Activated naive CD8-positive, alpha-beta T cell treated with anti-CD3 and anti-CD28 coated beads, Interleukin-2, amount 10 ng/mL, durations not matched to agents 7 days and 5 days (primary cell): ENCODE measurements at places on chromosomes 3 and 15. TPM values are rescaled to one million over a fixed set of nuclear protein-coding genes. Genes with fewer than 3 reads are reported as not detected.

Gene CYP19A1
- total RNA-seq: not detected

GRCh38 chr3:171862993-171863521 is 19.9 kb downstream of the TMEM212 start:
- no peaks in the 10 kb centered on the region for H3K4me1 ChIP-seq
- no peaks in the 10 kb centered on the region for H3K36me3 ChIP-seq
- peaks cover 4% of the 10 kb centered on the region for H3K27me3 ChIP-seq
- no peak overlapping the region for H3K4me3 ChIP-seq
- DNase-seq: no peak

Gene IQCH
- 2.2 TPM for total RNA-seq

DNA sequence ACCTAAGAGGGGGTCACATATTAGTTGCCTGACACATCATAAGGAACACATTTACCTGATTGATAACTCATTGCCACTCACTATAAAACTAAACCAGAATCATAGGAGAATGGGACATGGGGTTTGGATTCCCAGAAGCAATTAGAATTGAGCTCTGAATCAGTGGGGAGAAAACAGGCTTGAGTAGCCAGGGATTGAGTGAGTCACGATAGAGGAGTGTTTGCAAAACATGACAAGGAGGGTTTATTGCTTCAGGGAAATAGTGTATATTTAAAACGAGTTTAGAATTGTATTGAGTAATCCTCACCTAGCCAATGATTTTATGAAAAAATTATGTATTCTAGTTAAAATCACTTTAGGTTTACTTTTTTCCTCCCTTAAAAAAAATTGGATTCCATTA is 101.1 kb upstream of the THRB start:
- no peak overlapping the region for H3K27ac ChIP-seq
- no peaks in the 10 kb centered on the region for H3K36me3 ChIP-seq
- H3K27me3 ChIP-seq: no peaks in the 10 kb centered on the region
- no peaks in the 10 kb centered on the region for H3K4me1 ChIP-seq
- no peak for DNase-seq

DNA sequence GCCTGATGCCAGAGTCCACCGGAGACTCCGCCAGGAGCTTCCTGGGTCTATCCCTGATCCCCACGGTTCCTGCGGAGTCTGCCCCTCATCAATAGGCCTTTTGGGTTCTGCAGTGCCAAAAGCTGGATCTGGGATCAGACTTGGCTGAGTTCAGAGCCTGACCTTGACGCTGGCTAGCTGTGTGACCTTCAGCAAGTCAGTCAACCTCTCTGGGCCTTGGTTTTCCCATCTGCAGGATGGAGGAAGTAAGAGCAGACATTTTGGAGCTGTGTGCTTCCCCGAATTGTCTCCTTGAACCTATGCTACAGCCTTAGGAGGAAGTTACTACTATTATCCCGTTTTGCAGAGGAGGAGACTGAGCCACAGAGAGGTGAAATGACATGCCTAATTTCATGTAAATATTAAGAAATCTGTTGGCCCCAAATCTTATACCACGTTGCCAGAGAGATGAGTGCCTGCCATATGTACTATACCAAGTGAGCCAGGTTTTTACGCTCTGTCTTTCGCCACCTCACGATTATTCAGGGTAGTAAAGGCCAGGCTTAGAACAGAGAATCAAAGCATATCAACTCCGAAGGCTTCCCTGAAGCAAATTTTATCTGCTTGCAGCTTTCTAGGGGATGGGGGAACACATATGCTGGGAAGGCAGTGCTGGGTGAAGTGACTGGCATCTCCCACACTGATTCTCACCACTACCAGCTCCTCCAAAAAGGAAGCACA is 112.5 kb downstream of the SRGAP3 start:
- peaks cover 54% of the 10 kb centered on the region for H3K27me3 ChIP-seq
- H3K4me3 ChIP-seq: no peak overlapping the region
- H3K36me3 ChIP-seq: no peaks in the 10 kb centered on the region
- DNase-seq: no peak

GRCh38 chr3:136334209-136334608 is 84.1 kb downstream of the PCCB start:
- H3K4me3 ChIP-seq: no peak overlapping the region
- no peak for DNase-seq
- H3K27me3 ChIP-seq: no peaks in the 10 kb centered on the region
- H3K4me1 ChIP-seq: no peaks in the 10 kb centered on the region
- H3K36me3 ChIP-seq: peaks cover 38% of the 10 kb centered on the region

DNA sequence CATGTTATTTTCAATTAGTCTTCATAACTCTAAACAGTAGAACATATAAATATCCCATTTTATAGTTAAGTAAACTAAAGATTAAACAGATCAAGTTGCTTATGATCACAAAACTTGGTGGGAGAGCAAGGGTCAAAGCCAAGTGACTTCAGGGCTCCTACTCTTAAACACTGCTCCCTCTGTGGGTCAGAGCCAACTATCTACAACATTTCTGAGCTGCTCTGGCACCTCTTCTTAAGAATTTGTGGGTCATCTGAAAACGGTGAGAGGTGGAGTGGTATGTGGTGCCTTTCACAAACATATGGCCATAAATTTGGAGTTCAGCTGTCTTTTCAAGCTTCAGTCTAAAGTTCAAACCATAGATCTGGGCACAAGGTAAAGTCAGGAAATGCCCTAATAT is 10.9 kb downstream of the ATG3 start:
- no peak overlapping the region for H3K4me3 ChIP-seq
- no peaks in the 10 kb centered on the region for H3K27me3 ChIP-seq
- H3K27ac ChIP-seq: no peak overlapping the region
- peaks cover 14% of the 10 kb centered on the region for H3K4me1 ChIP-seq

Gene FEZF2
- total RNA-seq: not detected

DNA sequence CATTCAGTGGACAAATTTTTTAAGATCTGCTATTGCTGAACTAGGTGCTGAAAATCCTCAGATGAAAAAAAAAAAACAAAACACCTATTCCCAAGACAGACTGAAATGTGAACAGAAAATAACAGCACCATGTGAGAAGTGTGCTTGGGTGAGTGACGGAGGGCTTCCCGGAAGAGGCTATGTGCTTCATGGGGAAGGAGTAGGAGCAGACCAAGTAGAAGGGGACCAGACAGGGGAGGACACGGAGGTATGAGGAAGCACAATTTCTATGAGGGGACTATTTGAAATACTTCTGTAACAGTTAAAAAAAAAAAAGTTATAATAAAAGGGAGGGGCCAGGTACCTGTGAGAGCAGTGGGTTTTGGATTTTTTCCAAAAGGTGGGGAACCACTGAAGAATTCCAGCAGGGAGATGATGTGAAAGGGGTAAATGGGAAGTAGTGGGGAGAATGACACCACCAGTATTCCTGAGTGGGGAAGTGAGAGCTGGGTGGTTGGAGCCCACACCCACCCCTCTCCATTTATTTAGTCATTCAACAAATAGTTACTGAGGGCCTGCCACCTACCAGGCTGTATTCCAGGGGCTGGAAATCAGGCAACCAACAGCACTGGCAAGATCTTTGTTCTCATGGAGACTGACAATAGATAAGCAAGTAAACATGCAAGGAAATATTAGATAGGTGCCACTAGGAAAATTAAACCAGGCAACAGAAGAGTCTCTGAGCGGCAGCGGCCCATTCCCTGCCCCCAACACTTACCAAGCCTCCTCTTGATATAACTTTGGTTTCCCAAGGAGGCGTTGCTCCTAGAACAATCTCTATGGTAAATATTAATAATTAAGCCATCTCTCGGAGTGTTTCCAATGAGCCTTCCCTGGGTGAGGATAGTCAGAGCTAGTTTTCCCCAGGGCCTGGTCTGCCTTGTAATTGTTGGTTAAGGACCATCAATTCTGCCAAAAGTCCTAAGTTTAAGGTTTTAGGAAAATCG is 3.8 kb upstream of the USP3 start:
- H3K27me3 ChIP-seq: no peaks in the 10 kb centered on the region

GRCh38 chr3:135159681-135160247 is 364.7 kb downstream of the EPHB1 start:
- H3K27ac ChIP-seq: no peak overlapping the region
- H3K36me3 ChIP-seq: no peaks in the 10 kb centered on the region
- no peaks in the 10 kb centered on the region for H3K4me1 ChIP-seq
- no peaks in the 10 kb centered on the region for H3K27me3 ChIP-seq

GRCh38 chr3:139307072-139307491 is 36.7 kb upstream of the MRPS22 start:
- peaks cover 4% of the 10 kb centered on the region for H3K27me3 ChIP-seq
- H3K27ac ChIP-seq: no peak overlapping the region
- H3K4me1 ChIP-seq: peaks cover 9% of the 10 kb centered on the region

DNA sequence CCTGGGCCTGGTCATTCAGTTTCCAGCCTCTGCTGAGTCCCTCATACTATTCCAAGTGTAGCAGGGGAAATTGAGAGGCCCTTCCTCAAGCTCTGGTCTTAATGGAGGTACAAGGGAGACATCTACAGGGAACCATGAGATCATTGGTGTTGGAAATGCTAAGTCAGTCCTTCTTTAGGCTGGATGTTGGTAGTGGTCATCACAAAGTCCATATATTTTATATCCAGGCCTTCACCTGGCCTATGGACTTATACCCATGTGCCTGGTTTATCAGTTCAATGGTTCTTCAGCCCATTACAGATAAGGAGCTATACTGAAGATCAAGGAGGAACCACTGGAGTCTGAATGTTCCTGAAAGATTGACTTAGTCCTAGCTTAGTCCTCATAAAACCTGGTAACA is 135.0 kb downstream of the STAG1 start:
- no peaks in the 10 kb centered on the region for H3K27me3 ChIP-seq
- no peak for DNase-seq
- H3K27ac ChIP-seq: no peak overlapping the region
- H3K4me1 ChIP-seq: peaks cover 4% of the 10 kb centered on the region
- peaks cover 14% of the 10 kb centered on the region for H3K36me3 ChIP-seq

DNA sequence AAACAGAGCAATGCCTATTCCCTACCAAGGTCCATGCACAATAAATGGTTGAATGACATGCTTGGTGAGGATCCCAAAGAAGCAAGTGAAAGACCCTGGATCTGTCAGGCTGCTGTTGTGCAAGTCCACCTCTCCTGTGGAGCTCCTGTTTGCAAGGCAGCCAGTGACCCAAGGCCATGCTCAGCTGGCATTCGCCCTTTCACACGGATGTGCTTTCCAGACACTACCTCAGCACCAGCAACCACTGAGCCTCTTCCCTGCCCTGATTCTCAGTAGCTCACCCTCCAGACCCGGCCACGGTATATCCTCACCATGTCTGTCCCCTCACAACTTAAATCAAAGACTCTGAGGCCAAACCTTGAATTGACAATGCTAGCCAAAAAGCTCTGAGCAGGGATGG is 23.3 kb downstream of the WWTR1 start:
- H3K36me3 ChIP-seq: no peaks in the 10 kb centered on the region
- peaks cover 16% of the 10 kb centered on the region for H3K27me3 ChIP-seq
- no peak for DNase-seq
- no peak overlapping the region for H3K27ac ChIP-seq
- no peaks in the 10 kb centered on the region for H3K4me1 ChIP-seq

DNA sequence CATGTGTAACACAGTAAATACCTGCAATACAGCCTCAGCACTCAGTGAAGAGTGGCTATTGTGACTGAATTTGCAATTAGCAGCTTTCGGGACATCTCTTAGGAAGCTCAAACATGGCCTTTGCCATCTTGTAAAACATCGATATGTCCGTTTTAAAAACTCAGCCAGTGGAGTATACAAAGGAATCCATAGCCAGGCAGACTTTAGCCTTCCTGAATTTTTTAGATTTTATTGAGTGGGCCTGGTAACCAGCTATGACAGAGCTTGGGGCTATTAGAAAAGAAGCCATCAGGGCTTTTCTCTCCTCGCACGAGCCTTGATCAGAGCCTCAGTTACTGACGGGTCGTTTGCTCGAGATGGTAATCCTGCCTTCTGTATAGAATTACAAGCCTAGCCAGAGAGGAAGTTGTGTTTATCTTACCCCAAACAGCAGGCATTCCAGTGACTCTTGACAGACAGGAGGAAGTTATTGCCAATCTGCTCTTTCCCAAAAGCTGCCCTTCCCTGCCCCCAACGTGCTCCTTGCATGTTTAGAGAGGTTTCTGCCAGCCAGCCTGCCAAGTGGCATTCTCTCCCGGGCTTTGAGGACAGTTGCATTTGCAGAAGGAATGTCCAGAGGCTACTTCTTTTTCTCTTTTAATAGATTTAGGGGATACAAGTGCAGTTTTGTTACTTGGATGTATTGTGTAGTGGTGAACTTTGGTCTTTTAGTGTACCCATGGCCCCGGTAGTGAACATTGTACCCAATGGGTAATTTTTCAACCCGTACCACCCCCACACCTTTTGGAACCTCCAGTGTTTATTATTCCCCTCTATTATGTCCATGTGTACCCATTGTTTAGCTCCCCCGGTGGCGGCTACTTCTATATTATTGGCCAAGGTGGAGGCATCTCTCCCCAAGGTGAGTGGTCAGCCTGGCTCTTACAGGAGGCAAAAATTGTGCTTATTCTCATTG is 40.6 kb downstream of the ITPR1 start:
- peaks cover 22% of the 10 kb centered on the region for H3K36me3 ChIP-seq
- no peak for DNase-seq
- peaks cover 4% of the 10 kb centered on the region for H3K4me1 ChIP-seq
- H3K27ac ChIP-seq: no peak overlapping the region
- no peaks in the 10 kb centered on the region for H3K27me3 ChIP-seq

DNA sequence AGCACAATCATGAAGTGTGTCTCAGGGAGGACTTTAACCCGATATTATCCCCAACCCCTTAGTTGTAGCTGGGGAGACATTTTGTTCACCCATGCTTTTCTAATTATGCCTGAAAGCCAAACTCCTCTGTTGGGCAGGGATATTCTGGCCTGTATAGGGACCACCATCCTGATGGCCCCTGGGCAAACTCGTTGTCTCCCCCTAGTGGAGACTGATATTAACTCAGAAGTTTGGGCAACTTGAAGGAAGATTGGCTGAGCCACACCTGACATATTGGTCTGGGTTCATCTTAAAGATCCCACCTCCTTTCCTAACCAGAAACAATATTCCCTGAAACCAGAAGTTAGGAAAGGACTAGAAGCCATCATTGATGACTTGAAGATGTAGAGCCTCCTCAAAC is 42.3 kb downstream of the TM4SF18 start:
- H3K4me3 ChIP-seq: no peak overlapping the region
- no peaks in the 10 kb centered on the region for H3K27me3 ChIP-seq
- H3K4me1 ChIP-seq: no peaks in the 10 kb centered on the region
- no peak for DNase-seq
- H3K27ac ChIP-seq: no peak overlapping the region

Gene EPHB1
- 0.39 TPM for total RNA-seq

- peak overlapping the region; percentile 82 for H3K4me3 ChIP-seq
- H3K27ac ChIP-seq: no peak overlapping the region
- no peaks in the 10 kb centered on the region for H3K36me3 ChIP-seq
- no peak for DNase-seq
- peaks cover 14% of the 10 kb centered on the region for H3K4me1 ChIP-seq
Observed at GRCh38 chr3:58584690-58585004, 7.5 kb upstream of the FAM107A start.

GRCh38 chr3:125437631-125438435 is 62.7 kb upstream of the ZNF148 start:
- peak; percentile 61 for DNase-seq
- peaks cover 3% of the 10 kb centered on the region for H3K36me3 ChIP-seq
- H3K27me3 ChIP-seq: peaks cover 4% of the 10 kb centered on the region
- no peak overlapping the region for H3K27ac ChIP-seq

Gene COL6A5
- not detected for total RNA-seq

GRCh38 chr3:149497966-149498670 is 23.6 kb downstream of the TM4SF4 start:
- no peaks in the 10 kb centered on the region for H3K36me3 ChIP-seq
- no peak for DNase-seq
- H3K4me3 ChIP-seq: no peak overlapping the region
- H3K4me1 ChIP-seq: peaks cover 2% of the 10 kb centered on the region

Gene ITIH4
- 30.7 TPM for total RNA-seq

Gene THAP10
- not detected for total RNA-seq

GRCh38 chr15:57785959-57786358 is 79.4 kb downstream of the POLR2M start:
- no peak overlapping the region for H3K27ac ChIP-seq
- DNase-seq: no peak
- H3K36me3 ChIP-seq: no peaks in the 10 kb centered on the region
- H3K4me1 ChIP-seq: peaks cover 5% of the 10 kb centered on the region
